C1 segment of cervical spinal cord (tissue), 14 donors: ENCODE measurements at places on chromosomes 7 and 10.

DNA sequence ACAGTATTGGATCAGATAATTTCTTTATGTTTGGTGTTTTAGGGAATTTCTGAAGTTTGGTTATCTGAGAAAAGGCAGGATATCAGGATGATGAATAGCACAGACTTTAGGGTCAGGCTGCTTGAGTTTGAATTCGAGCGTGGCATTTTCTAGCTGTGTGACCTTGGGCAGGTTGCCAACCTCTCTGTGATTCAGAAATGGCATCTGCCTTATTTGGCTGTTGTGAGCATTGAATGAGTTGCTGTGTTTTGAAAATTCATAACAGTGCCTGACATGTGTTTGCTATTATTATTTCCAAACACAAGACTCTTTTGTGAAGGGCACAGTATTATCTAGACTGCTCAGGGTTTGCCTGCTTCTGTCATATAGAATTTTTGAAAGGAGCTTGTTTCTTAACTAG, 66.9 kb downstream of the NXPH1 start:
- no peak for DNase-seq

DNA sequence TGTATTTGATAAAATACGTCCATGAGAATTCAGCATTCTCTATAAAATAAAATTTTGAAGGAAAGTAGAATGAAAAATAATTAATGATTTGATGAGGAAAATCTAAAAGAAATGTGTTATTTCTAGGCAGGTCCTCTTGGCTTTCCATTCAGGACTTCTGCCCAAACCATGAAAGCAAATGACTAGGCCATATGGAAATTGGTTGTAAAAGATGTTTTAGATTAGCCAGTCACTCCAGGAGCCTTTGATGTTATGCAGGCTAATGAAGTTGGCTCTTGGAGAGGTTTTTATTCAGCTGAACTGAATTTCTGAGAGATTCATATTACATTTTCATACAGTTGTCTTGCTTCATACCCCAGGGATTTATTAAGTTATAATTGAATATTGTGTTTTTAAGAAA, 452.8 kb downstream of the SDK1 start:
- no peak for DNase-seq

GRCh38 chr7:34523226-34523918, 134.6 kb upstream of the NPSR1 start:
- DNase-seq, result no peak

GRCh38 chr10:30600005-30600404, 29.5 kb downstream of the LYZL2 start:
- DNase-seq, result no peak

- DNase-seq, result no peak
These were observed 27.6 kb downstream of the CHCHD3 start for GRCh38 chr7:133054162-133054840.

DNA sequence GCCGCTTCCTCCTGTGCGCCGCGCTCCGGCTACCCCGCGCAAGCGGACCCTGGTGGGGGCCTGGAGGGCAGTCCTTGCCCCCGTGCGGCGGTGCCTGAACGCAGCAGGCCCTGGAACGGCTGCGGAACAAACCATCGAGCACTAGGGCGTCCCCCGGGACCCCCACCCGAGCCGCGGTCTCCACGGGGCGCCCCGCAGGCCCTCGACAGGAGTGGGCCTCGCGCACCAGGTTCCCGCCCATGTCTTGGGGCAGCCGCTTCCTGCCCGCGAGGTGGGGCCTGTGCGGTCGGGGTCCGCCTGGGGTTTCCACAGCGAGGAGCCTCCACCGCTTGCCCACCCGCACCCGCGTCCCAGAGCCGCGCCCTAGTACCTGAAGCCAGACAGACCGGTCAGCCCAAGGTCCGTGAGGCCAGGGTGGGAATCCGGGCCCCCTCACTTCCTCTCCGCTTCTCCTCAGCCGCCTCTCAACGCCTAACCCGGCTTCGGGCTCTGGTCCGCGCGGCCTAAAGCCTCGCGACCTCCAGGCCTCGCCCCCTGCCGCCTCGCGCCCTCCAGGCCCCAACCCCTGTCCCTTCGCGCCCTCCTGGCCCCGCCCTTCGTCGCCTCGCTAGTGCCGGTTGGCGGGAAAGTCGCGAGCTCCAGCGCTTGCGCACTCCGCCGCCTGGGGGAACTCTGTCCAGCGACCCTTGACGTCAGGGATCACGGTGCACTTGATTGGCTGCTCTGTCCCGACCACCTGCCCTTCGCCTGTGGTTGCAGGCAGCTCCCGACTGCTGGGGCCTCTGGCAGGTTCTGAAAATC, 7.0 kb upstream of the GBX1 start:
- DNase-seq, result peak; percentile 57

GRCh38 chr10:117005026-117005526, at the start of gene SHTN1:
Gene SHTN1, minus strand, starts transcription at chr10:117005187. Its CDS starts 108 bp downstream, at chr10:117005079.
- peak; percentile 78 for DNase-seq

DNA sequence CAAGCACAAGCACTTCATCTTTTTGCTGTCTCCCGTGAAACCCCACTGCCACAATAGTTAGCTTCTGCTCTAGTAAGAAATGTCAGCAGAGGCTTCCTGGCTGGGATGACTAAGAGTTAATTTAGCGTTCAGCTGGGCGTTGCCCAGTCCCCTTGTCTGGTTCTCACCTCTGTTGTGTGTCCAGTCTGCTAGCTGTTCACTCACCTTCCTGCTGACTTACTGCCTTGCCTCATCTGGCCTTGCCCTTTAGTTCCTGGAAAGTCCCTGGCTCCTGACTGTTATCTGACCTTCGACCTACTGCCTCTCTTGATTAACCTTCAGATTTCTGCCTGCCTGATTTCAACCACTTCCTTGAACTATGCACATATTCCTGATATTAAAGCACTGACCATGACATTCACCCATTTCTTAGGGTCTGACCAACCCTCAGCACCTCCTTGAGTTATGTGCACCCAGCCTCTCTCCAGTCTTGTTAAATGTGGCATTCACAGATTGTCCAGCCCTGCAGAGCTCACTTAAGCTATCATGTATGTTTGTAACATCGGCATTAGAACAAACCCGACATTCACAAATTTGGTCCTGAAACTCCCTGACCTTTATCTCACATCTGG, 30.3 kb downstream of the C7orf33 start:
- DNase-seq, result no peak

- DNase-seq, result no peak
These were observed 68.9 kb upstream of the CCDC71L start for GRCh38 chr7:106729720-106730385.

- DNase-seq, result no peak
These were observed 264.6 kb upstream of the BMPER start for GRCh38 chr7:33640741-33641140.

GRCh38 chr7:44590910-44591309, 8.9 kb upstream of the TMED4 start:
- no peak for DNase-seq

- DNase-seq, result no peak
These were observed 383.5 kb downstream of the POM121L12 start for GRCh38 chr7:53418834-53419482.

DNA sequence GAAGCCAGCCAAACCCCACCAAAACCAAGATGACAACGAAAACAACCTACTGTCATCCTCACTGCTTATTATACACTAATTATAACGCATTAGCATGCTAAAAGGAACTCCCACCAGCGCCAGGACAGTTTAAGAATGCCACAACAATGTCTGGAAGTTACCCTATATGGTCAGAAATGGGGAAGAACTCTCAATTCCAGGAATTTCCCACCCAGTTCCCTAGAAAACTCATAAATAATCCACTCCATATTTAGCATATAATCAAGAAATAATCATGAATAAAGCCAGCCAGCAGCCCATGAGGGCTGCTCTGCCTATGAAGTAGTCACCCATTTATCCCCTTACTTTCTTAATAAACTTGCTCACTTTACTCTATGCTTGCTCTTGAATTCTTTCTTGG, 20.8 kb downstream of the MICU1 start:
- DNase-seq, result no peak

DNA sequence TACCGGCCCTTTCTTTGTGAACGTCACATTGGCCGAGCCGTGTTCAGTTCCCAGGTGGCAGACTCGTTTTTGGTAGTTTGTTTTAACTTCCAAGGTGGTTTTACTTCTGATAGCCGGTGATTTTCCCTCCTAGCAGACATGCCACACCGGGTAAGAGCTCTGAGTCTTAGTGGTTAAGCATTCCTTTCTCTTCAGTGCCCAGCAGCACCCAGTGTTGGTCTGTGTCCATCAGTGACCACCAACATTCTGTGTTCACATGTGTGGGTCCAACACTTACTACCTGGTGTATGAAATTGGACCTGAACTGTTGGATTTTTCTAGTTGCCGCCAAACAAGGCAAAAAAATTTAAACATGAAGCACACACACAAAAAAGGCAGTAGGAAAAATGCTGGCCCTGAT, 9.9 kb upstream of the CSGALNACT2 start:
- DNase-seq, result no peak
